Urinary bladder (tissue), 4 donors: ENCODE measurements at places on chromosomes 7 and 10.

- DNase-seq, result no peak
These were observed 289.0 kb downstream of the GLRX3 start for GRCh38 chr10:130425169-130425568.

DNA sequence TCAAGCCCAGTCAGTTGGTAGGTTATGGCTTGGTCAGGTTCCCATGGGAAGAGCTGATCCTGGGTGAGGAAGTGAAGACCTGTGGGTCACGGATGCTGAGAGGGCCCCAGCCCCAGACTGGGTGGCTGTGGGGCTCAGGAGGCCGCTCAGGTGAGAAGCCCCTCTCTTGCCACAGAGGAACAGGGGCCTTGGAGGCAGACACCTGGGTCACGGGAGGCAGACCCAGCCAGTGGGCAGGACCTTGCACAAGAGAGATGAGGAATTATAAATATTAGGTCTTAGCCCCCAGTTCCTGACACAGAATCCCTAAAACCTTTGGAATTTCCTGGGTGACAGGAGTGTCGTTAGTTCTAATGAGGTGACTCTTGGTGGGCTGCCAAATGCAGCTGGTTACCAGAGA, 10.6 kb upstream of the CRHR2 start:
- DNase-seq, result no peak

DNA sequence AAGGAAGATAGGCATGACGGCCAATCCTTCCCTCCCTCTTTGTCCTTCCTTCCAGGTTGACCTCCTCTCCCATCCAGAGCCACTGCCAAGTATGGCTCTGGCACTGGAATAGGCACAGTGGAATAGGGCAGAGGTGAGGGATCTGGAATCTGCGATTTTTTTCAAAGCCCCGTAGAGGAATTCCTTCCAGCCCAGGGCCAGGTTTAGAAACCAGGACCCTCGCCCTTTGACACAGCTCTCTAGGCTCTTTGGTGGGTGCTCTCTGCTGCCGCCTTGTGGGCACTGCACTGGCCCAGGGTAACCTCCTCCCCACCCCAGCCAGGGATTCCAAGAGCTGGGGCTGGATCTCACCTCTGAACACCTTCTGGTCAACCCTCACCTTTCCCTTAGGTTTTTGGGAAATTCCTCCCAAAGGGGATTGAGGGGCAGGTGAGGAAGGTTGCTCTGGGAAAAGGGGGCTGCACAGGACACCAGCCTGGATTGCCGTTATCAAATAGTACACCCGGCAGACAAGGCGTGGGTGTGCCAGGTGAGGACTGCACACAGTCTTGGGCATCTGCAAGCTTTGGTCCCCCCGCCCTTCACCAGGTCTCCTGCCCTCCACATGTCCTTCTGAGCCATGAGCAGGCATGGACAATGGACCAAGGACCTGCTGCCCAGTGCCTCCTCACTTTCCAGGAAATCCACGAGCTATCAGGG, 22.8 kb downstream of the C10orf105 start:
- DNase-seq, result no peak

DNA sequence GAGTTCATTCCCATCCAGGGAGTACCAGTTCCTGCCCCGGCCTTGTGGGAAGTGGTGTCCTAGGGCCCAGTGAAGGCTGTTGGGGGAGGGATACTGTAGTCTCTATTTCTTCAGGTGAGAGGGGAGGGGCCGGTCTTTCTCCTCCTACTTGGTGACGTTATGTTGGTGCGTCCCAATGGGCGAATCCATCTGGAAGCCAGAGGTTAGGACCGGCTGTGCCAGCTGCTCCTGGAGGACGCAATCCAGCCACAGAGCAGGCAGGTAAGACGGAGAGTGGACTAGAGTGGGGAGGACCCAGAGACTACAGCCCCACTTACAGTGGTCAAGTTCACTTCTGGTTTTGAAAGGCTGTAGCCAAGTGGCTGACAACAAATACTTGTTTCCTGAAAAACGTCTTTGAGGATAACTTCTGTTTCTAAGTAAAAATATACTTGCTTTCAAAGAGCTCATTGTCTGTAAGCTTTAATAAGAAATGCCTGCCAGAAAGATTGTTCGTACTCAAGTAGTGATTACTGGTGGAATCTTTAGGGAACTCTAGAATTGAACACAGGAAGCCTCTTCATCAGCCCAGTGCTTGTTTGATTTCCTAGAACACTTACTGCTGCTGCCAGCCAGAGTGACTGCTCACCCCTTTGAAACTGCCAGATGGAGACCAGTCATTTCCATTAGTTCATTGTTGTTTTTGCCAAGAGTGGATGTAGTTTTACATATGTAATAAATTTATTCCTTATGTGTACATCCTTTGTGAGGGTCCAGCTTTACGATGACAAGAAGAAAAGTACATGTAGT, 25.4 kb downstream of the RBM33 start:
- no peak for DNase-seq

- DNase-seq, result no peak
These were observed 131.0 kb upstream of the ZNF804B start for GRCh38 chr7:88628363-88629085.

GRCh38 chr7:90833443-90833842, 237.3 kb downstream of the CDK14 start:
- no peak for DNase-seq

DNA sequence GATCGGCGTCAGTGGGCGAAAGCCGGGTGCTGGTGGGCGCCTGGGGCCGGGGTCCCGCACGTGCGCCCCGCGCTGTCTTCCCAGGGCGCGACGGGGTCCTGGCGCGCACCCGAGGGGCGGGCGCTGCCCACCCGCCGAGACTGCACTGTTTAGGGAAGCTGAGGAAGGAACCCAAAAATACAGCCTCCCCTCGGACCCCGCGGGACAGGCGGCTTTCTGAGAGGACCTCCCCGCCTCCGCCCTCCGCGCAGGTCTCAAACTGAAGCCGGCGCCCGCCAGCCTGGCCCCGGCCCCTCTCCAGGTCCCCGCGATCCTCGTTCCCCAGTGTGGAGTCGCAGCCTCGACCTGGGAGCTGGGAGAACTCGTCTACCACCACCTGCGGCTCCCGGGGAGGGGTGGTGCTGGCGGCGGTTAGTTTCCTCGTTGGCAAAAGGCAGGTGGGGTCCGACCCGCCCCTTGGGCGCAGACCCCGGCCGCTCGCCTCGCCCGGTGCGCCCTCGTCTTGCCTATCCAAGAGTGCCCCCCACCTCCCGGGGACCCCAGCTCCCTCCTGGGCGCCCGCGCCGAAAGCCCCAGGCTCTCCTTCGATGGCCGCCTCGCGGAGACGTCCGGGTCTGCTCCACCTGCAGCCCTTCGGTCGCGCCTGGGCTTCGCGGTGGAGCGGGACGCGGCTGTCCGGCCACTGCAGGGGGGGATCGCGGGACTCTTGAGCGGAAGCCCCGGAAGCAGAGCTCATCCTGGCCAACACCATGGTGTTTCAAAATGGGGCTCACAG, 1.1 kb downstream of the EGFR start:
- DNase-seq, result no peak

DNA sequence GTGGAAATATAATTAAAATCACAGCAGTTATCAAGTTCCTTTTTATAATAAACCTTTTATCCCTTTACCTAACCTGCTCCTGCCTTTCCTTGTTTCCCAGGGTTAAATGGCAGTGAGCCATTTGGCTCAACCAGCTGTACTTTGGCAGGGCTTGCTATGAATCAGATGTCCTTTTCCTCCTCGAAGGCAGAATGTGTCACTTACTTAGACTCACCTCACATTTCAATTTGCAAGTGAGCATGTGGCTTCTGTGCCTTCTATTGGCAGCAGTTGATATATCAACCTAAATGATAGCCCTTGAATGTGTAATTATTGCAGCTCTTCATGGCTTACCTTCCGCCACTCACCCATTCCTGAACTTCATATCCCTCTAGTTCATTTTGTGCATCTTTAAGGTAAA, 301.7 kb downstream of the CSTF2T start:
- no peak for DNase-seq

- DNase-seq, result no peak
These were observed 34.5 kb downstream of the COL1A2 start for GRCh38 chr7:94429153-94429552.

DNA sequence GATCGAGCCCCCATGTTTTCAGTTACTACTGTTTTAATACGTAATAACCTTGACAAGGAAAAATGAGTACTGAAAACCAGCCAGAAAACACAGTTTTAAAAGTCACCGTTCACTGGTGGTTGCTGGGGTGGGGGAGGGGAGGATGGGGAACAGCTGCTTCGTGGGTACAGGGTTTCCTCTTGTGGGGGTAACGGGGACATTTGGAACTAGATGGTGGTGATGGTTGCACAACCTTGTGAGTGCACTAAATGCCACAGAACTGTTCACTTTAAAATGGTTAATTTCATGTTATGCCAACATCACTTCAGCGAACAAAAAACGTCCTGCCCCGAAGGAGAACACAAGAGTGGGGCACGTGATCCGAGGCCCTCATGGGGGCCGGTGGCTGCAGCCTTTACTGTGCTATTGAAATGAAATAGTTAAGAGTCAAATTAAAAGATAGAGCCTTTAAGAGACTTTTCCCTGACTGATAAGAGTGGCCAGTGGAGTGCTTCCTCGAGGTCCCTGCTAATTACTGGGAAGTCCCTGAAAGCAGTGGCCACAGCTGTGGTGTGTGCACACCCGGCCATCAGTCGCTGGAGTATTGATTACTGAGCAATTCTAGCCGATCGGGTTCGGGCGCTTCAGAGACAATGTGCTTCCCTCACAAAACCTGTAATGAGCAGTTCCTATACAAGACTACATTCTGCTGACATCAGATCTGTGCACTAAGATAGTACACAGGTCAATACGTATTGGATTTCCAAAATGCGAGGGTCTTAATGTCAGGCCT, 80.3 kb downstream of the EBF3 start:
- no peak for DNase-seq

- DNase-seq, result no peak
These were observed 2.5 kb upstream of the KCNH2 start for GRCh38 chr7:150980663-150981062.

- DNase-seq, result peak; percentile 45
These were observed 33.1 kb downstream of the DENND2A start for GRCh38 chr7:140607441-140607989.

DNA sequence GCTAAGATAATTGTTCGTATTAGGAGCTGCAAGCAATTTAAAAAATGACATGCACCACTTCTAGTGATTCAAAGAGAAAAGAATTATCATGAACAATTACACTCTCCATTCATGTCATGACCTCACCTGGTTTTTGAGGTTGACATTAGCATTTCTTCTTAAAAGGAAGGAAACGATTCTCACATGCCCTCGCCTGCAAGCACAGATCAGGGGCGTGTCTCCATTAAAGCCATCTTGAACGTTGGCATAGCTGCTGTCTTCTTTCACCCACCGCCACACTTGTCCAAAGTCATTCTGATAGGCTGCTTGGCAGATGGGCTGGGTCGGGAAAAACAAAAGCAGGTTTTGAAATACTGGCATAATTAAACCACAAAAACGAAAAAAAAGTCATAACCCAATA, 19.9 kb downstream of the ANKRD22 start:
- DNase-seq, result no peak

GRCh38 chr7:22639396-22639795, 87.6 kb upstream of the IL6 start:
- DNase-seq, result no peak

- no peak for DNase-seq
These were observed 42.9 kb downstream of the EBF3 start for GRCh38 chr10:129921065-129921670.

GRCh38 chr10:130929422-130930325, 381.8 kb downstream of the TCERG1L start:
- DNase-seq, result no peak

DNA sequence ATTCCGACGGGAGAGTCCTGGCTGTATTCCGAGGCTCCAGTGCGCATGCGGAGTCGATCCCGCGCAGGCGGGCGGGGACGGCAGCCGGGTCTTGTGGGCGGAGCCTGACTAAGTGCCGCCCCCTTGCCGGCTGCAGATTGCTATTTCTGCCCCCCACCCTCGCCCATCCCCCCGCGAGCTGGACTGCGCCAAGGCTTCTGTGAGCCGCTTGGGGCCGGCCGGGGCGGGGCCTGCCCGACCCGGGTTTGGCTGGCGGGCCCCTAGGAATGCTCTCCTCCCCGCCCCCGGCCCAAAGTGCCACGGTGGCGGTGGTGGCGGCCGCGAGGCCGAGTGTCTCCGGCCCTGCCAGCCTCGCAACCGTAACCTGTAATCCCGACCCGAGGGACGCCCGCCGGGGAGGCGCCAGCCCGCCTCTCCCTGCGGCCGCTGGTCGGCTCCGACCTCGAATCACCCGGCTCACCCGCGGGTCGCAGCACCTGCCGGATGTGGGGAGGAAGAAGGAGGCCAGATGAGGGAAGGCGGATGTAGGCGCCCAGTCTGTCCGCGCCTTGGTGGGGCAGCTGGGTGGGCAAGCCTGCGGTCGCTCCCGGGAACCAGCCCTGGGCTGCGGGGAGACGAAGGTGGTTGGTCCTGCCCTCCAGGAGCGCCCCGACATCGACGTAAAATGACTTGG, 702 bp upstream of the KAZALD1 start:
- peak; percentile 86 for DNase-seq

- DNase-seq, result no peak
These were observed 181.3 kb upstream of the FOXK1 start for GRCh38 chr7:4500812-4501211.
